ENCODE measurements at places on chromosomes 13 and 19.

- DNase-seq, result no peak
These were observed 53.9 kb upstream of the MTIF3 start for GRCh38 chr13:27504128-27504867.

GRCh38 chr13:76630629-76631230, 255.5 kb downstream of the KCTD12 start:
- DNase-seq, result no peak

DNA sequence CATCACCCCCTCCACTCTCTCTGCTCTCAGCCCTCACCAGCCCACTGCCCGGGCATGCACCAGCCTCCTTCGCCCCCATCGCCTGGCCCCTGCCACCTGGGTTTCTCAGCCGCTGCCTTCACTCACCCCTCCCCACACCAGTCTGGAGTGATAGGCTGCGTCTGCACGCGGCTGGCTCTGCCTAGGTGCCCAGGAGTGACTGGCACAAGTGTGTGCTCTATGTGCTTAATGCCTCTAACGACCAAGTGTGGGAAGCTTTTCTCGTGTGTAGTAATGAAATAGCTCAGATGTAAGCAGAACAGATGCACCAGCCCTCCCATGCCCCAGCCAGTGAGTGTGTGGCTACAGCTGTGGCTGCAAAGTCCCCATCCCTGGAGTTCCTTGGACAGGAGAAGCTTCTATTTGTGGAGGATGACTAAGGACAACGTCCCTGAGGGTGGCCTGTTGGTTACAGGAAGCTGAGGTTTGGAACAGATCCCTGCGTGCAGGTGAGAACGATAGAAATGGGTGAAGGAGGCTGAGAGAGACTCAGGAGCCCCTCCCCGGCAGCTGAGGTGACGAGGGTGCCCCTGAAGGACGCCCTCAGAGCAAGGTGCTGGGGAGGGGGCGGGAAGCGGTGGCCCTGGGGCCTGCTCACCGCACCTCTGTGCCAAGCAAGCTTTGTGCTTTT, 35.6 kb downstream of the ATP11A start:
- DNase-seq, result no peak

- DNase-seq, result no peak
These were observed 23.3 kb downstream of the LYPD4 start for GRCh38 chr19:41821003-41821735.

- DNase-seq, result no peak
These were observed 10.6 kb upstream of the HAUS5 start for GRCh38 chr19:35601971-35602370.

GRCh38 chr19:14197882-14198281, 8.1 kb downstream of the ADGRL1 start:
- no peak for DNase-seq

- no peak for DNase-seq
These were observed 252.2 kb downstream of the TSHZ3 start for GRCh38 chr19:31096935-31097545.

DNA sequence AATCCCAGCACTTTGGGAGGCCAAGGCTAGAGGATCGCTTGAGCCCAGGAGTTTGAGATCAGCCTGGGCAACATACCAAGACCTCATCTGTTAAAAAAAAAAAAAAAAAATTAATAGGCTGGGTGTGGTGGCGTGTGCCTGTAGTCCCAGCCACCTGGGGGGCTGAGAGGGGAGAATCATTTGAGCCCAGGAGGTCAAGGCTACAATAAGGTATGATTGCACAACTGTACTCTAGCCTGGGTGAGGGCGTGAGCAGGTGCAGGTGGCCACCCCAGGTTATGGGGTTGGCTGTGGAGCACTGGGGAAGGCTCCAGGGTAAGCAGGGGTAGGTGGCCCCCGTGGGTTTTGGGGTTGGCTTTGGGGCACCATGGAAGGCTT, 33.9 kb downstream of the MCF2L start:
- DNase-seq, result no peak

DNA sequence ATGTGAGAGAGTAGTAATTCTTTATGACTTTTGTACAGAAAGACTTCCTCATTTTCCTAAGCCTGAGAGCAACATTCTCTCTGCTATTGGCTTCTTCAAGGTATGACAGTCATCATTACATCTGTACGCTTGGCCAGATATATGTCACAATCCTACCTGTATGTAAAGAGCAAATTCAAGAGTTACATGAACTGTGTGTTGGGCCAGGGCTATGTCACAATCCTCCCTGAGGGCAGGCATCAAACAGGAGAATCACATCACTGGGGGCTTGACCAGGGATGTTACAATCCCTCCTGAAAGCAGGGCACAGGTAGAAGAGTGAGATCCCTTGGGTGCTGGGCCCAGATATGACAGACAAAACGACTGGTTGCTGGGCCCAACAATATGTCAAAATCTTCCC, 9.8 kb upstream of the ZNF724 start:
- no peak for DNase-seq

GRCh38 chr19:39156326-39157230, 31.0 kb downstream of the PAK4 start:
- DNase-seq, result no peak

- no peak for DNase-seq
These were observed 793 bp upstream of the SBK2 start for GRCh38 chr19:55537741-55538111.

GRCh38 chr19:39939556-39939955, 5.1 kb upstream of the FCGBP start:
- DNase-seq, result no peak

GRCh38 chr13:104592545-104593250, 1526.5 kb upstream of the SLC10A2 start:
- no peak for DNase-seq

- no peak for DNase-seq
These were observed 167.6 kb downstream of the PTPRS start for GRCh38 chr19:5172859-5173630.

DNA sequence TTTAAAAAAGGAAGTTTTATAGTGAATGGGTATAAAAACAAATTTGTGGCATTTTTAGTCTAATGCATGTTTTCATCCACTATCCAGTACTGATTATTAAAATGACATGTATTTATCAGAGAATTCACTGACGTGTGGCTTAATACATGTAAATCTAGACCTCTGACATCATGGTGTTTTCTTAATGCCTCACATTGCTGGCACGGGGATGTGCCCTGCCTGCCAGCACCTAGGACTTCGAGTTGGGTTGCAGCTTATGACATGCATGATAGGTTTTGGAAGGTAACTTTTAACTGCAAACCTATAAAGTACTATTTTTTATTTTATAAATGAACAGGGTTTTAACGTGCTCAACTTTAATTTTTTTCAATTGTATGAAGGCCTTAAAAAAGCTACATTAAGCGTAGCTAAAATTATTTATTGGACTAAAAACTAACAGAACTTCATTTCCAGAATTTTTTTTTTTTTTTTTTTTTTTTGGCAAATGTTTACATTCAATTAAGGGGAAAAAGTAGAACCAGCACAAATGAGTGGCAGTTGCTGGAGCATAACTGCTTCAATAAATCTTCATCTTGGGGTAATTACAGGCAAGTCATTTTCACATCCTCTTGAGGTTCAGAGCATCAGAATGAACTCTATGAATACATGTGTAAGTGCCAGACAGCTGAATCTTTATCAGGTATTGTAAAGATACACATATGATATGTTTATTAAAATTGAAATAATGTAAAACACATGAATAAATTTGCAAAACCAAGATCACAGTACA, 16.3 kb downstream of the METTL21C start:
- DNase-seq, result no peak

- DNase-seq, result no peak
These were observed 52.4 kb downstream of the LYL1 start for GRCh38 chr19:13050274-13050673.

- no peak for DNase-seq
These were observed 230.7 kb downstream of the NALCN start for GRCh38 chr13:101185606-101186005.

GRCh38 chr13:94329277-94329676, 150.2 kb downstream of the DCT start:
- DNase-seq, result no peak

GRCh38 chr13:108980237-108980636, 350.8 kb downstream of the MYO16 start:
- DNase-seq, result no peak

DNA sequence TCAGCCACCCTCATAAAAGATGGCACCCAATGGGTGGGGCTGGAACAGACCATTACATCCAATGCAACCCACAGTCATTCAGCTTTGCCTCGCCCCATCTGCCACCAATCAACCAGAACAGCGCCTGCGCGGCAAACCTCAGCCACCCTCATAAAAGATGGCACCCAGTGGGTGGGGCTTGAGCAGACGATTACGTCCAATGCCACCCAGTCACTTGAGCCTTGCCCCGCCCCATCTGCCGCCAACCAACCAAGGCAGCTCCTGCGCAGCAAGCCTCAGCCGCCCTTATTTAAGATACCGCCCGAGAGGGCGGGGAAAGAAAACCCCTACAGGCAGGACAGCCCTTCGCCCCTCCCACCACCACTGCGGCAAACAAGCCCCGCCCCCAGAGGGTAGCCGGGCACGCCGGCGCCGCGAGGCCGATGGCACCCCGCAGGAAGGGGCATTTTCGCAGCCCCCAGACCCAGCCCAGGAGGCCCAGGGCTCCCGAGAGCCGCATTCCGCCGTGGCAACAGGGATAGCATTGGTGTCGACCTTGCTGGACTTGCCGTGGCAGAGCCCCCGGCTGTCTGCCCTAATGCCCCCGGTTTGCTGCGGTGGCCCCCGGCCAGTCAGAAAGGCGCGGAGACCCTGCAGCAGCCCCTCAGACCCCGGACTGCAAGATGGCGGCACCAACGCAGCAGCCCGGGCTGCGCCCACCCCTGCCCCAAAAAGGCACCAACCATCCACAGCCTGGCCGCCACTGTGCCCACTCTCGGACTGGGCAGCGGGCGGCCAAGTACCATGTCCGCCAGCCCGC, 675 bp downstream of the PEG3 start:
- DNase-seq, result no peak

- no peak for DNase-seq
These were observed 43.6 kb downstream of the PHF11 start for GRCh38 chr13:49539313-49539712.

- DNase-seq, result no peak
These were observed 2.7 kb upstream of the GATAD2A start for GRCh38 chr19:19402656-19403372.

DNA sequence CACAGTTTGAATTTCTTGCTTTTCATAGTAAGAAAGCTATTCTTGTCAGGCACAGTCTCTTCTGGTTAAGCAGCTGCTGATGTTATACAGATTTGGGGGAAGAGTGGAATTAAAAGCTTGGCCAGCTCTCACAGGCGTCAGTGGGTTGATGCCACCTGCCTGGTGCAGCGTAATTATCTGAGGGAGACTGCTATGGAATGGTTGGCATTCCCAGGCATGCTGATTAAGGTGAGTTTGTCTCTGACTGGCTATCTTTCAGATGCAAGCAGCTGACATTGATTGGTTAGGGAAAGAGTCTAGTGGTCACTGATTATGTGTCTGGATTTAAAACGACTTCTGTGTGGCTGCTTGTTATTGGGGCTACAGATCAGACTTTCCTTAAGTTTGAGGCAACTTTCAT, 948.4 kb downstream of the UQCRFS1 start:
- DNase-seq, result no peak

DNA sequence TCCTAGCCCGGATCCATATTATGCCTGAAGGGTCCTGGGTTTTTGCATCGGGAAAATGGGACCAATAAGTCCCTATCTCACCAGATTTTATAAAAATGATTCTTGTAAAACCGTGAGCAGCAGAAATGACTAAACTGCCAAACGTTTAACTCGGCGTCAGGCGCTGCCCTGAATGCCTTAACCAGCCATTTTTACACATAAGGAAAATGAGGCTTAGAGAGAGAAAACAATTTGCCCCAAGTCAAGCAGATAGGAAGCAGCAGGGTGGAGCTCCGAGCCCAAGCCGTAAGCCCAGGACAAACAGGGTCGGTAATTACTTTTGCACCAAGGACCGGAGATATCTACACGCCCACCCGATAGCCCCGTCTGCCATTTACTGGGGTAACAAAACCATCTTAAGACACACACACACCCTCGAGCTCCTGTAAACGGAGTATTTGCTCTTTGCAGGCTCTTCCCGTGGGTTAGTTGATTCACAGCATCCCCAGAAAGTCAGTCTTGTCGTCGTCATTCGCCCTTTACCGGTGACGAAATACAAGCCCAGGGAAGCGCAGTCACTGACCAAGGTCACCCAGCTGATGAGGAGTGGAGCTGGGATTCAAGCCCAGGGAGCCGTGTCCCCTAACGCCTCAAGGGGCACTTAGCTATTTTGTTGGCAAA, 16.0 kb upstream of the MRI1 start:
- DNase-seq, result no peak

GRCh38 chr19:16446108-16446723, 25.6 kb downstream of the EPS15L1 start:
- DNase-seq, result no peak

DNA sequence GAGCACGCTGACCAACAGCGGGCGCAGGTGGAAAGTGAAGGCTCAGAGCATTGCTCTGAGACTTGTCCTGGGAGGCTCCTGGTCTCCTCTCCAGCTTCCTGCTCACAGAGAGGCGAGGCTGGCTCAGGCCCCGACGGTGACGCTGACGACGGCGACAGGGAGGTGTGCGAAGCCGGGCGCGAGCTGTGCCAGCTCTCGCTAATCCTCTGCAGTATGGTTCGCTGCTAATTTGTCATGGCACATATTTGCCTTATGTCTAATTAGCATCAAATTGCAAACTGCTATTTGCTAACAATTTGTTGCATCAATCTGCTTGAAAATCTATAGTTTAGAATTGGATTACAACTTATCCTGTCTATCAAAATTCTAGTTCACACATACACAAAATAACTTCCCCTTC, 469.8 kb upstream of the ZNF507 start:
- no peak for DNase-seq

DNA sequence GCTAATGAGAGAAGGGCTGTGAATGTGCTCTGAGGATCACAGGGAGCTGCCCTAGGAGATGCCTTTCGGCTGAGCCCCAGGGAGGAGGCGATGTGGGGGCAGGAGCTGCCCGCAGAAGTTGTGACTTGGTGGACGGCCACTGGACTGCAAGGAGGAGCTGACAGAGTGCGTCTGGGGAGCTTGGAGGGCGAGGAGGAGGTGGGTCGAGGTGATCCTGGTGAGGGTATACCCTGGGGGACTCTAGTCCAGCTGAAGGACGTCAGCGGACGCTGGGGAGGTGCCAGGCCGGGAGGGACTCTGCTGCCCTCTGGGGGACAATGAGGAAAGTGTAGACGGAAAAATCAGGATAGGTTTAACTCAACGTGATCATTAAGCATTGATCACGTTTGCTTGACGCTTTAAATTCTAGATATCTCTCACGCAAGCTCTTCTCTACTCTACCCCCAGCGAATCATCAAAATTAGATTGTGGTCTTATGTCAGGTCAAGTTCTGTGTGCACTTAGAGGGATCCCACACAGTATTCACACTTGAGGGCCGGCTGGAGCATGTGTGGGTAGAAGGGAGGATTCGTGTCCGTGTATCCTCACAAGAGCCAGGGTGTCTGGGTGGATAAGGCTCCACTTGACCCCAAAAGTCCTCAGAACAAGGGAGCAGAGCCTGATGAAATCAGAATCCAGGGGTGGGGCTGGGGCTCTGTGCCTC, 3.3 kb upstream of the CEACAM7 start:
- DNase-seq, result no peak

DNA sequence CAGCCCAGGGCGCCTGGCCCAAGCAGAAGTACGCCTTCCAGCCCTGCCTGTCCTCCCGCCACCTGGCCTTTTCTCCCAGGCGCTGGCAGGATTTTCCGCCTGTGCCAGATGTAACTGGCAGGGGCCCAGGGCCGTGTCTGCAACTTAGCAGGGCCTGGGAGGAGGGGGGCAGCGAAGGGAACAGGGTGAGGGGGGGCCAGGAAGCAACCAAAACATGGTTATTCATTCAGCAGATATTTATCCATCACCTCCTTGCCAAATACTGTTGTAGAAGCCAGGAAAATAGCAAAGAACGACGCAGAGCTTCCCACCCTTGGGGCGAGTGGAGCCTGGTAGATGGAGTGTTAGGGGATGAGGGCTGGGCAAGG, 5.6 kb downstream of the TLE6 start:
- no peak for DNase-seq
